ENCODE measurements at places on chromosomes 16 and 17.
A peak's percentile ranks its signal among the peaks of the same experiment; 100 is the strongest.

DNA sequence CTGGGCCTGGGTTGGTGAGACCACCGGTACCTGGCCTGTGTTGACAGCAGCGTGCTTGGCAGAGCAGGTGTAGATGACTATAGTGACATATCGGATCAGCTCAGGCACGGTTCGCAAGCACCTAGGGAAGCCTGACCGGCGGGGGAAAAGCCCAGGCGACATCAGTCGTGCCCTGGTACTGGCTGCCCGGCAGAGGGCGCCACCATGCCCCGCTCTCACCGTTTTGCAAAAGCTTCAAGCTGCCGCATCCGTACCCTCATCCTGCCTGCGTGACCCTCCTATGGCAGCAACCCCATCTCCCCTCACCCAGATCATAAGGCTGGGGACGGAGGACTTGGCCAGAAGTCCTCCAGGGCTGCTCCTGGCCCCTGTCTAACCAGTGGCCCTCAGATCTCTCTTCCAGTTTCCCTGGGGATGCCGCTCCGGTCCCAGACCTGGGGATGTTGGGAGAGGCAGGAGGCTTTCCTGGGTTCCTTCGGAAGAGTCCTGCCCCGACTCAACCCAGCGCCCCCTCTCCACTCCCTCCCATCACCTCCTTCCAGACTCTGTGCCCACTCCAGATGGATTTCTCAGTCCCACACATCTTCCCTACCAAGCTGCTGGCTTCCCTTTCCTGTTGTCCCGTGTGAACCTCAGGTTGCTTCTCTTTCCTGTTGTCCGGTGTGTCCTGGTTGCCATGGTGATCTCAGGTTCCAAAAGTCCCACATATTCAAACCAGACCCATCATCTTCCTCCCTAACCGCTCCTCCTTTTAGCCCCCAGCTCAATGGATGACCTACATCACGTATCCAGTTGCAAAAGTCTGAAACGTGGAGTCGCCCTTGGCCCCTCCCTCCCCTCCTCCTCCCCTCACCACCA lies 13.7 kb downstream of the ALOX12B start:
- peak; percentile 58 for DNase-seq

GRCh38 chr16:11138022-11138768 lies 117.8 kb downstream of the SOCS1 start:
- DNase-seq = no peak

DNA sequence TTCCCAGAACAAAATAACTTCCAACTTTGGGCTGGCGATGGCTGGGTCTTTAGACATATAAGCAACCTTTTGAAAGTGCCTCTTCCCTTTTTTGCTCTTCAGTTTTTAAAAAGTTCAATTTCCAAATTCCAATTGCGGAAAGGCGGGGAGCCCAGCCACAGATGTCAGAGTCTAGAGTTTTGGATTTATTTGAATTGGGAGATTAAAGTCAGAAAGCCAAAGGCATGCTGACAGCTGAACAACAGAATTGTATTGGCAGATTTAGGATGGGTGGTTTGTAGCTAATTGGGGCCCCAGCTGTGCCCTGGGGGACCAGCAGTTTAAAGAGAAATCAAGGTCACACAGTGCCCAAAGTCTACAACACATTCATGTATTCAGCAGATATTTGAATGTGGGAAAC lies 10.5 kb downstream of the YPEL2 start:
- no peak for DNase-seq

- DNase-seq = peak; percentile 52
These were observed 287.8 kb downstream of the SOX9 start for GRCh38 chr17:72408641-72409040.
